Stimulated activated CD4-positive, alpha-beta T cell treated with anti-CD3 and anti-CD28 coated beads, Interleukin-4, amount 100 ng/mL, for 4 hours (primary cell): ENCODE measurements at places on chromosomes 16 and 17.

- DNase-seq, result no peak
Observed at GRCh38 chr17:60134396-60135150, 15.2 kb upstream of the CA4 start.

- DNase-seq, result no peak
Observed at GRCh38 chr17:56934280-56934679, 20.4 kb upstream of the TRIM25 start.

DNA sequence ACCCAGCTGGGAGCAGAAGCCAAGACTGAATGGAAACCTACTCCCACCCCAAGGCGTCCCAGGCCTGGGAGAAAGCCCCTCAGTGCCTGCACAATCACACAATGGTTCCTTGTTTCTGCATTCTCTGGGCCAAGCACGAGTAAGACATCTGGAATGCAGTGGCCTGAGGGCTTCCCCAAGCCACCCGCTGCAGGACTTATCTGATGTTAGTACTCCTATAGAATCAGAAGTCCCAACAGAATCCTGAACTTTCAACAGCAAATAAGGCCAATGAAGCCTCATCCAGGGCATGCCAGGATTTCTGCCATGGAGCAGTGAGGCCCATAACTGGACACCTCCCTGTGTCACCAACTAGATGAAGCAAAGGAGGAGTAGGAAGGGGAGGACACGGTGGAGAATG, 28.6 kb downstream of the MYO18A start:
- DNase-seq, result no peak

DNA sequence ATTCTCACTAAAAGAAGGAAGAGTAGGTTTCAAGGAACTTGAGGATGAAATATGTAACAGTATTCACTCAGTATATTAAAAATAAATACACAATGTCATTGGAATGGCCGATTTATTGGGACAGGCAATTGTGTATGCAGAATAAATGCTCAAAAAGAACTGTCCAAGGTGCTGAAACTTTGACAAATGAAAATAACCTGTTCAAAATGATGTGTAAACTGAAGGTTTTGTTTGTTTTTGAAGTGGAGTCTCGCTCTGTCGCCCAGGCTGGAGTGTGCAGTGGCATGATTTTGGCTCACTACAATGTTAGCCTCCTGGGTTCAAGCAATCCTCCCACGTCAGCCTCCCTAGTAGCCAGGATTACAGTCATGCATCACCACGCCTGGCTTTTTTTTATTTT, 318.7 kb upstream of the RBFOX1 start:
- DNase-seq, result no peak

DNA sequence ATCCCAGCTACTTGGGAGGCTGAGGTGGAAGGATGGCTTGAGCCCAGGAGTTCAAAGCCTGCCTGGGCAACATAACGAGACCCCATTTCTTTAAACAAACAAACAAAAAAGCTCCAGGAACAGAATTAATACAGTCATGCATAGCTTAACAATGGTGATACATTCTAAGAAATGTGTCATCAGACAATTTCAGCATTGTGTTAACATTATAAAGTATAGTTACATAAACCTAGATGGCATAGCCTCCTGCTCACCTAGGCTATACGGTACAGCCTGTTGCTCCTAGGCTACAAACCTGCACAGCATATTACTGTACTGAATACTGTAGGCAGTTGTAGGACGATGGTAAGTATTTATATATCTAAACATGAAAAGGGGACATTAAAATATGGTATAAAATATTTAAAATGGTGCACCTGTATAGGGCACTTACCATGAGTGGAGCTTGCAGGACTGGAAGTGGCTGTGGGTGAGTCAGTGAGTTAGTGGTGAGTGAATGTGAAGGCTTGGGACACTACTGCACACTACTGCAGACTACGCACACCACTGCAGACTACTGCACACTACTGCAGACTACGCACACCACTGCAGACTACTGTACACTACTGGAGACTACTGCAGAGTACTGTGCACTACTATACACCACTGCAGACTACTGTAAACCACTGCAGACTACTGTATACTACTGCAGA, 74.6 kb downstream of the TMC6 start:
- DNase-seq, result no peak

- DNase-seq, result no peak
Observed at GRCh38 chr16:4982056-4982867, 24.1 kb downstream of the SEC14L5 start.

- no peak for DNase-seq
Observed at GRCh38 chr17:67500261-67500660, 123.2 kb downstream of the PITPNC1 start.

DNA sequence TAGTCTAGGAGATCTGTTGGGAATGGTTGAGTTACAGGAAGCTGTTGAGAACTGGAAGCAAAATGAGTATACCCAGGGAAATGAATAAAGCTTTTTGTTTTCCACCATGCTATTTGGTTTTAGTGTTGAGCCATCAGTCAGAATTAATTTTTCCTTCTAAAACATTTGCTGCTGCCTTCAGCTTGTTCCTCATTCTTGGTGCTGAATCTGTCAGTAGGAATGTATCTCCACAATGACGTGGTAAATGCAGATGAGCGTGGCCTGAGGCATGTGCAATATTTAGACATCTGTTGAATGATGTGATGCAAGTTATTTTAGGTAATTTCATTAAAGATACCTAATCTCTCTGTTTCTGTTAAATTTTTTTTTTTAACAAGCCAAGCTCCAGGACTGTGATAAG, 10.9 kb downstream of the HAPSTR1 start:
- no peak for DNase-seq

DNA sequence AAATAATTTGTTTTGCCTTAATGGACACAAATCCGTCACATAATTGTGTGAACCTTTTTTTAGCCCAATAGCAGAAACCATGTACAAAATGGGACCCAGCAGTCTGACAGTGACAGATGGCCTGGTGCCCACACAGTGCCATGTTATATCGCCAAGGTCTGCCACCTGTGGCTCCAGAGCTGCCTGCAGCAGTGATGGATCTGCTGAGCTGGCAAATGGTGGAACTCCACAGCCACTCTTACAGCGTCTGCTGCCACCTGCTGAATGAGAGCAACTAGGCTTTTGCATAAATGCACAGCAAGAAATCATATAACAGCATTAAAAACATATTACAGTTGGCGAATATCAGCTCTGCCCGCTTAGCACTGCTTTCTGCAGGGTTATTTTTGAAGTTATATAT, 59.4 kb downstream of the NUP93 start:
- no peak for DNase-seq

DNA sequence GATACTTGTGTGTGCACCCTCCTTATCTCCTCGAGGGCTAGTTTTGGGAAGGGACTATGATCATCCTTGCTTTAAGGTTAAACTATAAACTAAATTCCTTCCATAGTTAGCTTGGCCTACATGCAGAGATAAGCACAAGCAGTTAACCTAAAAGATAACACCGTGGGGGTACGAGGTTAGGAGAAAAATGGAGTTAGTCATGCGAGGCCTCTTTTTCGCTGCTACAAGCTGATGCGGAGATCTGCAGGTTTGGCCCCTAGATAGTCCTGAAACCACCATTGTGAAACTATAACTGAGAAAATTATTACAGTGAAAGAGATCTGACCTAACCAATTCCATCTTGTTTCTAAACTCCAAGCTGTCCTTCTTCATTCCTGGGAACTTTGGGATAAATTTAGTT, 113.7 kb upstream of the ZKSCAN2 start:
- no peak for DNase-seq

- DNase-seq, result no peak
Observed at GRCh38 chr17:49524473-49525359, 29.6 kb downstream of the NGFR start.

- no peak for DNase-seq
Observed at GRCh38 chr16:61243954-61244353, 792.3 kb downstream of the CDH8 start.

- DNase-seq, result no peak
Observed at GRCh38 chr16:22337045-22337444, 37.4 kb downstream of the CDR2 start.

- DNase-seq, result no peak
Observed at GRCh38 chr17:2068031-2068518, 13.2 kb downstream of the HIC1 start.

- DNase-seq, result no peak
Observed at GRCh38 chr17:32880671-32881453, 3.9 kb upstream of the MYO1D start.
